Stimulated activated CD8-positive, alpha-beta memory T cell treated with anti-CD3 and anti-CD28 coated beads, Interleukin-15, amount 100 ng/mL, for 4 hours (primary cell): ENCODE measurements at places on chromosomes 2 and 18.
A peak's percentile ranks its signal among the peaks of the same experiment; 100 is the strongest.

DNA sequence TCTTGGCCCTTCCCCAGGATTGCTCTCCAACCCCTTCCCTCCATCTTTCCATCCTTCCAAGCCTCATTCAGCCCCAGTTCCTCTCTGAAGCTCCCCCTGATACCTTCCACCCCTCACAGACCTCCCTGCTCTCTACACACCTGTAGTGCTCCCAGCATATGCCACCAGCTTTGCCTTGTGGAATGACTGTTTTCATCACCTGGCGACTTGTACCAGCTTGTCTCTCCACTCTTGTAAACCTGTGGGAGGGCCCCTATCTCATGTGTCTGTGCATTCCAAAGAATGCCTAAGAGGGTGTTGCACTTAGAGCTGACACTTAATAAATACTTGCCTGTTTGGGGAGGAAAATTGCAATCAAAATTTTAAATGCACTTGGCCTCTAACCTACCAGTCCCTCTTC is 198.7 kb downstream of the BCL11A start:
- DNase-seq: no peak

DNA sequence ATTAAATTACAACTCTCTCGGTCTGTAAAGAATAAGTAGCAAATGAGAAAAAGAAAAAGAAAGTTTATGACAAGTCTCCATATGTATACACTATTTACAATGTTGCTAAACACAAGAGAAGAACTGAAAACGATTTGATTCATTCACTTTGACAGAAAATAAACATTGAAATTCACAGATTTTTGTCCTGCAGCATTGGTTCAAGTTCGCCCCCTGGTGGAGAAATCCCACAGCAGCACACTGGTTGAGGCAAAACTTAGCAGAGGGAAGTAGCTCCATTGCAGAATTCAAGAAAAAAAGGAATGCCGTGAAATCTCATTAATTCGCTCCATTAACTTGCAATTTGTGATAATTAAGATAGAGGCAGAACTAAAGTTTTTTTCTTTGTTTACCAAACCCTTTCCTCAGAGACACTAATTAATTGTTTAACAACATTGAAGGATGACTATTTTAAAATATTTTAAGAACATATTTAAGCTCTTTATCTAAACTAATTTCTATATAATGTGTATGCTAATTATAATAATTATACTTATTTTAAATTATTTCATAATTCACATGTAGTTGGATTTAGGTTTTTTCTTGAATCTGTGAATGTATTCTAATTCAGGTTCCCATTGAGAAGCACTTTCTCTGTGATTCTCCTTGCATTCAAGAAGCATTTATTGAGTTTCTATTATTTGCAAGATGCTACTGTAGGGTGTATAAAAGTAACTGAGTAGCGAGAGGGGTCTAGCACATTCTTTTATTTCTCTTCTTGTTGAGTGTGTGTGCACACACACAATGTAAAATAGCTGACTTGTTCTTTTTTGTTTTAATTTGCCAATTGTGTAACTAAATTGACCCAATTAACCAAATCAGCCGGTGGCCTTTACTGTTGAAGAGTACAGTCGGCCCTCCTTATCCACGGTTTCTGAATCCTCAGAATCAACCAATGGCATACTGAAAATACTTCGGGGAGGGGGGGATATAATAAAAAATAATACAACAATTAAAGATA is 74.1 kb downstream of the COL4A3 start:
- DNase-seq: peak; percentile 12

GRCh38 chr2:216405588-216405987 is 6.7 kb upstream of the SMARCAL1 start:
- DNase-seq: no peak

- DNase-seq: no peak
Observed at GRCh38 chr2:68741805-68742306, 7.2 kb downstream of the ARHGAP25 start.

DNA sequence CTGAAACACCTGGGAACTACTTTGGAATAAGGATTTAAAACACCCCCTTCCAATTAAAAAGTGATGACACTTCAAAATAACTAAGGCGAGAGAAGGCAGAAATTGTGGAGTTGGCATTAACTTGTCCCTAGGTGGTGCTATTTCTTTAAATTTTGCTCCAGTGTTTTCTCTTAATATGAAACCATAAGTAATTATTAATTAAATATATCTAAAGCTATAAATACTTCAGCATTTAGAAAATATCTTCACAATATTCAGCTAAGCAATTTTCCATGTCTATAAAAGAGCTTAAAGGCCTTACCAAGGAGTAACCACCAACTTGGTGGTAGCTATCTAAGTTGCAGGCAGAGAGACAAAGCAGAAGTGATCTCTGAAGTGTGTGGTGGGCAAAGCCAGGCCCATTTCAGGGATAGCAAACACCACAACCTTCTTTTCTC is 186.8 kb upstream of the PGAP1 start:
- no peak for DNase-seq

DNA sequence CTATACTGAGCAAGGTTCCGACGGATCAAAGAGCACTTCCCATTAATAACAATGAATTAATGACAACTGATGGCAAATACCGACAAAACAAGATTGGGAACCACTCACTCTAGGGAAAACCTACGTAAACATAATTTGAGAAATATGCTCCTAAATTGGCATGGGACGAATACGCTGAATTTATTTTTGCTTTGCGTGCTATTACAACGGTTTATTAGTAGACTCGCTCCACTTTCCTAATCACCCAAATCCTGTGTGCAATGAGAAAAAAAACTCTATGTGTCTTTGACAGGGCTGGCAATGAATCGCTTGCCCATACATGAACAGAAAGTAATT is 536 bp upstream of the SLC25A12 start:
- DNase-seq: no peak

DNA sequence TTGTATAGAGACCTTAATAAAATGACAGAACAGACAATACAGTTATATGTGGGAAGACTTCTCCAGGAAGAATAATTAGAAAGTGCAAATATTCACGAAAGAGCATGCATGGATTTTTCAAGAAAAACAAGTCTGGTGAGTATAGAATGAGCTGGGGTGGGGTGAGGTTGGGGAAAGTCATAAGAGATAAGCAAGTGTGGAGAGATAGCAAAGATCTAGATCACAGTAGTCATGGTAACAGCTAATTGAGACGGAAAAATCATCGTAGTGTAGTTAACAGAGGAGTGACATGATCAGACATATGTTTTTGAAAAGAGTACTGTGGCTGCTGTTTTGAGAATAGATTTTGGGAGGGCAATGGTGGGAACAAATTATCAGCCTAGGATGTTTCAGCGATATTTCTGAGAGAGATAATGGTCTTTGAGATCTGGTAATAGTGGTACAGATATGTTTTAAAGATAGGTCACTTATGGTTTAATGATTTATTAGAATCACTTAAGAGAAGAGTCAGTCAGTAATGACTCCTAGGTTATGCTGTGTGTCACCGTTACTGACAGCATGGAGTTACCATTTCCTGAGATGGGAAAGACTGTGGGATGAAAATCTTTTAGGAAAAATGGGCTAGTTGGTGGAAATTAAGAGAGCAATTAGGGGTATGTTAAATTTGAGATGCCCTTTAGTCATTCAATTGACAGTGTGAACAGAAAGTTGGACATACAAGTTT is 248.5 kb upstream of the SLC8A1 start:
- DNase-seq: no peak

GRCh38 chr2:161077367-161078210 is 82.6 kb upstream of the TANK start:
- peak; percentile 17 for DNase-seq

GRCh38 chr2:126634273-126634861 is 21.6 kb upstream of the GYPC start:
- no peak for DNase-seq

DNA sequence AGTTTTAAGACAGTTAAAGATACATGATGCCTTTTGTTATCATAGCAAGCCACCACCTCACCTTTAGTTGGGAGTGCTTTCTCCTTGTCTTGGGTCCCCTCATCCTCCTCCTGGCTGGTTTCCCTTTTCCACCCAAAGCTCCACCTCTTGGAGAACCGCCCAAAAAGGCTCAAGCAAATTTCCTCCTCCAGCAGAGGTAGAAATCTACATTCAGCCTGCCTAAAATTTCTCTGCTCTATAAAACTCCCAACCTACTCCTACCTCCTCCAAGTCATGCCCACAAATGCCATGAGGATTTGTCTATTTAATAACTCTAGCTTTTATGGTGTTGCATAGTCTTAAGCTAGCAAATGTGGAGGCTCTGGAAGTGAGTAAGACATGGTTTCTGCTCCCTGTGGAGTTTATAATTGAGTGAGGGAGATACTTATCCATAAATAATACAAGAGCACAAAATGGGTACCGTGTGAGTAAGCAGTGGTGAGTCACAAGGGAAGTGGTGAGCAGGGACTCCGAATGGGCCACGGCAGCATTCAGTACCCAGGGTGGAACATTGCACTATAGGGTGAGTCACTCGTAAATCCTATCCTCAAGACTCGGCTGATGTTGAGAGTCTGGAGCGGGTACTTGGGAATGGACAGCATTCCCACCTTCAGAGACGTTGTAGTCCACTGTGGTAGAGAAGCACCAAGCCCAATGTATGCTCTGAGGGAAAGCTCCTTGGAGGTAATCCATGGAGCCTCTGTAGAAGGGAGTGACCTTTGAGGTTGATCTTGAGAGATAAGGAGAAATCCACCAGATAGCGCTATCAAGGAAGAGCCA is 146.3 kb downstream of the RTN4 start:
- peak; percentile 15 for DNase-seq

- no peak for DNase-seq
Observed at GRCh38 chr2:48454504-48454903, 75.5 kb upstream of the STON1 start.

DNA sequence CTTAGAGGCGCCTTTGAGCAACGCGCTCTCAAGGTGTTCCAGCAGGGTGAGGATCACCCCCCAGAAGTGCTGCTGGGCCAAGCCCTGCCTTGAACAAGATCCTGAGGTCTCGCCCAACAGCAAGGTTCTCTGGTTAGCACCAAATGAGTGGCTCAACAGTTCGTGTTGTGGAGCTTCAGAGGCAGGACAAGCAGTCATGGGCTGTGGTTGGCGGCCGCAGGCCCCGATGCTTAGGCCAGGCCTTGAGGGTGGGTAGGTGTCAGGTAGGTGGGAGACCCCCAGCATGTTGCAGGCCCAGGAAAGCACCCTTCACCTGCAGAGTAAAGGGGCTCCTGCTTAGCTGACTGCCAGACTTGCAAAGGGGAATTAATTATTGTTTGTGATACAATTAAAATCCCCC is 70.2 kb upstream of the FOSL2 start:
- no peak for DNase-seq

DNA sequence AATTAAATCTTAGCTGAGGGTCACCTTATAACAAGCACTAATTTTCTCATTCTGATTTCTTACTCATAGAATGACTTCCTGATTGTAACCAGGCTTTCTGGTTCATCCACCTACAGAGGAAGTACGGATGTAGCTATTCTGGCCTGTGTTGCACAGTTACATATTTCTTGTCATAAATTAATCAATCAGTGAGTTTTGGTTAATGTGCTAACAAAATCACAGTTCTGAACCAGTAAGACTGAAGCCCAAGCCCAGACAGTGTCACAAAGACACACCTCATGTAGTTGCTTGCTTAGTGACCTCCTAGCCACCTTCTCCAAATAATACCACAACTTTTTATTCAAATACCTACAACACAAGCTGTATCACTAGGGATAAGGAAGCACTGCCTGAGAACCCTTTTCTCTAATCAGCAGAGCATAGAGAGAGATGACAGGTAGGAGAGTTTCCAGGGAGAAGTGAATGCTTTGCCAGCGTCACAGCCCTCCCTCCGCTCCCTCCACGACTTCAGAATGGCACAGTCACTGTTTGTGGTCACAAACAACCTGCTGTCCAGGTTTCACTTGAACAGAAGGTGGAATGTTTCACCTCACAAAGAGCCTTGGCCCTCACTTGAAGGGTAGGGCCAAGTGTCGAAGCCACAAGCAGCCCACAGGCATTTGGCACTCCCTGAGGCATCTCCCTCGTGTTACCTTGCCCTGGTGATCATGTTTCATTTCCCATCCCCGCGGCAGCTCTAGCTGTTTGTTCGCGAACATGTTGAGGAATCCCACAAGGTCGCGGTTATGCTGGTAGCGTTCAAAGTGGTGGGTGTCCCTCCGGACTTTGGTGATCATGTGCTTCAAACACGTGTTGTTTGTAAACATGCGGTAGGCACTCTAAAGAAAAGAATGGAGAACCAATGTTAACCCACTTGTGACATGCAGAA is 120.8 kb upstream of the STK17B start:
- DNase-seq: no peak
